ENCODE measurements at places on chromosomes 11 and 22.

GRCh38 chr11:116558504-116559211, 214.1 kb downstream of the BUD13 start:
- DNase-seq, result no peak

DNA sequence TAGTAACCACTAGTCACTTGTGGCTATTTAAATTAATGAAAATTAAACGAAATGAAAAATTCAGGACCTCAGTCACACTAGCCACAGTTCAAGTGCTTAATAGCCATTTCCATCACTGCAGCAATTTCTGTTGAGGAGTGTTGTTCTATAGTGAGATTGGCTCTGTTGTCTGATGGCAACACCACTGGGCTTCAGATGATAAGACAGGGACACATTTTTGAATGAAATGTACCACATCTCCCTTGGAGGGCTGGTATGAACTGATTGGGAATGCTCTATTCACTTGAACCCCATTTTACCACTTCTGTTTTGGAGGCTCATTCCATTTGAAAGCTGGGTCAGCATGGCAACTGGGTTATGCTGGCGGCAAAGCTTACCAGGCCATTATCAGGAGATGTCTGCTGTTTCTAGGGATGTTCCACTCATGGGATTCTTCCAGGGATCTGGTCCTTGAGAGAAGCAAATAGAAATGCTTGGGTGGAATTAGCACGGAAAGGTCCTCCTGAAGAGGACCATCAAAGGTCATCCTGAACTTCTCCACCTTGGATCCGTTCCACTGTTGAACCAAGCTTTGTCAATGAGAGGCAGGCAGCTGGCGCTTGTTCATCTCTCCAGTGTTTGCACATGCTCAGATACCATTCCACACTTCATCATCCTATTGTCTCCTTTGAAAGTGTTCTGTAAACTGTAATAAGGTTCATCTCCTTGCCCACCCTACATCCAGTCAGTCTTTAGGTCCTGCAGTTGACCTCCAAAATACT, 7.6 kb downstream of the AMOTL1 start:
- DNase-seq, result no peak

GRCh38 chr22:29306835-29307595, 565 bp downstream of the GAS2L1 start:
- peak; percentile 7 for DNase-seq

- DNase-seq, result no peak
Observed at GRCh38 chr22:26576026-26576680, 13.8 kb downstream of the TPST2 start.

DNA sequence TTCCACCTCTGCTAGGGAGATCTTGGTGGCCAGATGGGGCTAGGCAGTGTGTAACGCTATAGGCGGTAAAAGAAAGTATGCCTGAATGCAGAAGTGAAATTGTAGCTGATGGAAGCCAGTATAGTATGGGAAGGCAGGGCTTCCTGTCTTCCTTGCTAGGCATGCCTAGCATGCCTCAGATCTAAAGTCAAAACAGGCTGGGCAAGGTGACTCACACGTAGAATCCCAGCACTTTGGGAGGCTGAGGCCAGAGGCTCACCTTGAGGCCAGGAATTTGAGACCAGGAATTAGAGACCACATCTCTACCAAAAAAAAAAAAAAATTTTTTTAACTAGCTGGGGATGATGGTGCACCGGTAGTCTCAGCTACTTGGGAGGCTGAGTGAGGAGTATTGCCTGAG, 281.7 kb upstream of the MTNR1B start:
- DNase-seq, result no peak

DNA sequence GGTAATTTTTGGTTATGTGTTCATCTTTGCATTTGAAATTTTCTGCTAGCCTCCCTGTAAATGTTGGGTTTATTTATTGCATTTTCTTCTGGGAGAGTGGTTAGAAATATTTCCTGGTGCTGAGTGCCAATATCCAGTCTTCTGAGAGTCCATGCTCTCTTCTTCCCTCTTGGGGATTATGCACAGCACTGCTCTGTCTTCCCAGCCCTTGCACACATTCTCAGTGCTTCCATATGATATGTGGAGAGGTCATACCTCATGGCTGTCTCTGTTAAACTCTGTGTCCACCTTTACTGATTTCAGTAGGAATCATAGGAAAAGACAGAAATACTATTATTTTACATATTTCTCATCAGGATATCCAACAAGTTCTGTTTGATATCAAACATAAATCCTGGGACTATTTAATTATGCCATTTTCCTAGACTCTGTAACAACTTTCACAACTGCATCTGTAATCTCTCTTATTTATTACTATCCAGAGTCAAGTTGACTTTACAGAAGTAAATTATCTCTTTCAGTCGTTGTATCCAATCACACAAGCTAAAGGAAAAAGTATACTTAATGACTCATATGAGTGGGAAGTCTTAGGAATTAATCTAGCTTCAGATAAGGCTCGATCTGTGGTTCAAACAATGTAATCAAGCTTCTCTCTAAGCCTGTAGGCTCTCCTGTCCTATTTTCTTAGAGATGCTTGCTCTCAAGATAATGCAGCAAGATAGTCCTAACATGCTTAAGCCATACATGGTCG, 2.7 kb upstream of the NXPE1 start:
- no peak for DNase-seq

DNA sequence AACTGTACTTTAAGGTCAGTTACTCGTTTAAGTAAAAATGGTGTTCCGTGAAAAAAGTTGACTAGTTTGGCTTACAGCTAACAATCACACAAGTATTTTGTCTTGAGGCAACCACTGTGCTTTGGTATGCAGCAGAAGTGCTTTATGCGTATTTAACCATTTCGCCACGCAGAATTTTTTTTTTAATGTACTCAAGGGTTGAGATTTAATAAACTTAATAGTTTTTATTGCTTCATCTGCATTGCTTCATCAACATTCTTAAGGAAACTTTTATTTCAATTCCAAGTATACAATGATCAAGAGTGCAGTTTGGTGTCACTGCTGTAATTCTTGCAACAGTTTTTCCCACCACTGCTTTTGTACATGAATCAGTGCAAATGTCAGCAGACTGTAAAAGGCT, 66.4 kb downstream of the ZNRF3 start:
- no peak for DNase-seq

DNA sequence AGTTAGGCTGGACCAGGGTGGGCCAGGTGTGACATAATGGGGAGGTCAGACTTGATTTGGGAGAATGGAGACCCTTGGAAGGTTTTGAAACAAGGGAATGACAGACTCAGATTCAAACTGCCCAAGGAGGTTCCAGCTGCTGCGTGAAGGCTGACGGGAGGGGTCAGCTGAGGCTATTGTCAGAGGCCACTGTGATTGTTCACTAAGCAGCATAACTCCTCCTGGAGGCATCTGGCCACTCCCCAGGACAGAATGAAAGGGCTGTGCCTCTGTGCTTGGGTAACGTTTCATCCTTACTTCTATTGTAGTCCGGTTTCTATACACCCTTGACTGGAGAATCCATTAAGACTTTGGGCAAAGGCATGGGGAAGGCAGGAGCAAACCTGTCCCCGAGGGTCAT, 126.6 kb downstream of the DSCAML1 start:
- DNase-seq, result no peak

DNA sequence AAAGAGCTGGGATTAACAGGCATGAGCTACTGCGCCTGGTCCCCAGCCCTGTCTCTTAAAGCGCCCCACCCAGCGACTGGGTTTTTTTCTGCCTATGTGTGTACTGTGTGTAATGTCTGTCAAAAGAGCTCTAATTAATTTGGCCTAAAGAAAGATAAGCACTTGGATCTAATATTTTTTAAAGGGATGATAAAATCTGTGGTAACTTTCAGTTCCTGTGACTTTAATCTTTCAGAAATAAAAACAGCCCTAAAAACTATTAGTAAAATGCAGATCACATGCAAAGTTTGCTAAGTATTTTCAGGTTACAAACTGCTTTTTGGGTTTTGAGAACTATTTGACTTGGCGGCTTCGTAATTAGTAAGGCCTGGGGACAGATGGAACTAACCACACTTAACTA, 1358.7 kb downstream of the LRRC4C start:
- no peak for DNase-seq

- no peak for DNase-seq
Observed at GRCh38 chr22:17890892-17891291, 116.6 kb upstream of the BID start.

GRCh38 chr11:20415432-20415831, 27.9 kb downstream of the PRMT3 start:
- no peak for DNase-seq
